ENCODE measurements at places on chromosomes 6 and 20.

DNA sequence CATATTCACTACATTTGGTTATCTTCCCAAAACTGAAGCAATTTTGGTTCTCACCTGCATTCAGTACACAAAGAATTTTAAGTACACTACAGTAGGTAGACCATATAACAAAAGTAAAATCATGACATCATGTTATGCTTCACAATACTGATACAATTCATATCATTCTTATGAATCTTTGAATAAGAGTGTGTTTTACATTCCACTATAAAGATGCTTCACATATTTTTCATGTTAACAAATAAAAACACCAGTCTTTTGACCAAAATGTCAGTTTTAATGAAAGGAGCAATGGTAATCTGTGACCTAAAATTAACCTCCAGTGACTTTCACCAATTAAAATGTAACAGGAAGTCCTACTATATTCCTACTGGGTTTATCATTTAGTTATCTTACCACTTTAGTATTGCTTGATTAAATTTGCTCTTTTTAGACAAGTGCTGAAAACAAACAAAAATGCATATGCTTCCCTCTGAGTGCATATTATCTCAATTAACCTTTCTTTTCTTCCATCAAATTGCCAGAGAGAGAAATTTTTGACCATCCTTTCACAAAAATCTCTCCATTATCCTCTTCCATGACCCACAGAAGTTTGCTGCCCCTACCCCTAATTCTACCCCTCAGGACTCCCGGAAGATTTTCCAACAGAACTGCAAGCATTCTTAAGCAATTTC is 49.3 kb downstream of the PHIP start:
- DNase-seq, result no peak

DNA sequence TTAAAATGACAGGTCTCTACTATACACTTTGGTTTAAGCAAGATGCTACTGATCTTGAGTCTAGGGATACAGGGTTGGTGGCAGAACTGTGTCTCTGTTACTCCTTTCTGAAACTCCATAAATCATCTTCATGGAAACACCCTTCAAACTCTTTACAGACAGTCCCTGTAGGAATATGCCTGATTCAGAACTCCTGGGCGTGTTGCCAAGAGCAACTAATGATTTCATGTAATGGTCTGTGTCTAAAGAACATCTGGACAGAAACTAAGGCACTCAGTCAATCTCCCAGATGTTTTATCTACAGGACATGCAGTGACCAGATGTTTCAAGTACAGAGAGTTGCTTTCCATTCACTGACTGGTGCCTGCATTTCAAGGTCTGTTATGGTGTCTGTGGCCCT is 464.4 kb upstream of the CHD6 start:
- DNase-seq, result peak; percentile 2

DNA sequence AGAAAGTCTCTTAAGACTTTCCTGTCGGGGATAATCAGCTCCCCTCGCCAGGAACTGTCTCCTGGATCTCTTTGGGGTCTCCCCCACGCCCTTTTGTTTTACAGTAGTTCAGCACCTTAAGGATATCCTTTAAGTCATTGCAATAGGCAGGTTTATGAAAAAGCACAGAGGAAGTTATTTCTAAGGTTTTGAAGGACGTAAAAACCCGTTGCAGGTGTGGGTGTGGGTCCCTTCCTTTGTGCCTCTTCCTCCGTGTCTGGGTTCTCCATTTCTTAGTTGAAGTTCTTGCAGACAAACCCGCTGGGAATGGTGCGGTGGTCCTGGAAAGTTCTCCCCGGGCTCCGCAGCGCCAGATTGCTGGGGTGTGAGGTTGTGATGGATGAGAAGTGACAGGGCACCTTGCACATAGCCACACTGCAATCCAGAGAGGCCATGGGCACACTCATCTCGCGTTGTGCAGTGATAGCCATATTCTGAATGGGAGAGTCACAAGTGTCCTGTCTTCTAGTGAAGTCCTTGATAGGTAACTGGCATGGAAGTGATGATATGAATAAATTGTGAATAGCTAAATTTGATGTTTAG is 65.2 kb downstream of the GTF2H5 start:
- DNase-seq, result peak; percentile 25

GRCh38 chr6:108825326-108825725 is 22.9 kb upstream of the ARMC2 start:
- no peak for DNase-seq

GRCh38 chr6:38391206-38391605 is 248.5 kb downstream of the BTBD9 start:
- DNase-seq, result no peak

GRCh38 chr20:40279390-40279789 is 409.6 kb downstream of the MAFB start:
- no peak for DNase-seq

DNA sequence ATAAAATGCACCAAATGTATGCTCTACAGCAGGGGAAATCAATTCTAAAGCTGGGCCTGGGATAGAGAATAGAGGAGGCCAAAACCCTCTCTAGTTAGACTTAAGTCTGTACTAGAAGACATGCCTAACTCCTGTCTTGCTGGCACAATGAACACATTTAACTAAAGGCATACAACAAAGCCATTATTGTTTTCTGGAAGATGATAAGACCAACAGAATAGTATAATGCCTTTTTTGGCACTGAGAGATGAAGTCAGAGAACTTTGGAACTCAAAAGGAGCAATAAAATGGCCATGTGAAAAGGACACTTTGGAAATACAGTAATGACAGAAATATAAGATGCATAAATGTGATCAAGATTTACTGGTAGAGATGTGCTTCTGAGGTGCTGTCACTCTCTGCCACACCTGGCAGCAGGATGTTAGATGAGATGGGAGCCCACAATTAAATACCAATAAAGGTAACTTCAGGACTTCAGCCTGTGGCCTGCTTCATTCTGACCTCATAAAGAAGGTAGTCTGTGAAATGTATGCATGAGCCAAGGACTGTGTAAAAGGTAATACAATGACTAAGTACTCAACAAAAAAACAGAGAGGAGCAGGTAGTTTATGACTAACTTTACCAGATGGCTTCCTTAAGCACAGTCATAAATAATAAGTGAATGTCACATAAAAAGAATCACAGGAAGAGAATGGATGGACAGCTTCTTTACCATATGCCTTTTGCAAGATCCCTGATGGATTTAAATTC is 333.4 kb downstream of the BCKDHB start:
- DNase-seq, result no peak

DNA sequence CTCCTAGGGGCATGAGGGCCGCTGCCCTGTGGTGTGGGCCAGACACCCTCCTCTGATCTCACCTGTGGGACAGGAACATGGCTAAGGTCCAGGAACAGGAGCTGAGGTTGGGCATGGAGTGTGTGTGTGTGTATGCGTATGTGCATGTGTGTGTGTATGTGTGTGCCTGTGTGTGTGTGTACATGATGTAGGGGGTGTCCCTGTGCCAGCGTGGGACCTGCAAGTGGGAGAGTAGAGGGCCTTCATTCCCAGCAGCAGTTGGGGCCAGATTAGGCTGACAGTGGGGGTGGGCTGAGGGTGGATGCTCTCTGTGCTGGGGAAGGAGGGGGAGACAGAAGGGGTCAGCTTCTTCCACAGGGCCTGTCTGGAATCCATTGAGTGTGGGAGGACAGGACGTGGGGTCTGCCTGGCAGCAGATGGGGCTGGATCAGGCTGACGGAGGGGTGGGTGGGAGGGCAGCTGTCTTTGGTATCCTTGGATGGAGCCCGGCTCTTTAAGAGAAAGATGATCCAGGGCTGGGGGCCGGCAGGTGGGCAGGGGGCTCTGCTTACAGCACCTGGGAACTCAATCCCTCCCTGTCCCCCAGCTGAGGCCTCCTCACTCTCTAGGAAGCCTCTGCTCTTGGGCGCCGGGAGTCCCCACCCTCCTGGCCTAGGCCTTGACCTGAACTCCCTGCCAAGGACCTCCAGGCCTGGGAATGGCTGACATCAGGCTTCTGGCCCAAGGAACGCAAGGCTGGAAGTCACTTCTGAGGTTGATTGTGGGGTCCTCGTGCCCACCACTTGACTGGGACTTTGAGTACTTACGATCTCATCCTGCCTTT is 44.0 kb downstream of the SPDEF start:
- no peak for DNase-seq

DNA sequence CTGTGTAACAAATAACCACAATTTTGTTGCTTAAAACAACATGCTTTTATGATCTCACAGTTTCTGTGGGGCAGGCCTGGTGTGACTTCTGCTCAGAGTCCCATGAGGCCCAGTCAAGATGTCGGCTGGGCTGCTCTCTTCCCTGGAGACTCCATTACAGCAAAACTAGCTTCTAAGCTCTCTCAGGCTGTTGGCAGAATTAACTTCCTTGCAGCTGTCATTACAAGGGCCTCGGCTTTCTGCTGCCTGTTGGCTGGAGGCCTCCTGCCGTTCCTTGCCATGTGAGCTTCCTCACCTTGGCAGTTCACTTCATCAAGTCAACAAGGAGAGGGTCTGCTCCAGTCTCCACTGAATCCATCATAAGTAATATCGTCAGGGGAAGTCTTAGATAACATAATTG is 659.2 kb downstream of the PRKN start:
- DNase-seq, result no peak

GRCh38 chr20:23603321-23603720 is 2.4 kb downstream of the CST9 start:
- DNase-seq, result no peak

DNA sequence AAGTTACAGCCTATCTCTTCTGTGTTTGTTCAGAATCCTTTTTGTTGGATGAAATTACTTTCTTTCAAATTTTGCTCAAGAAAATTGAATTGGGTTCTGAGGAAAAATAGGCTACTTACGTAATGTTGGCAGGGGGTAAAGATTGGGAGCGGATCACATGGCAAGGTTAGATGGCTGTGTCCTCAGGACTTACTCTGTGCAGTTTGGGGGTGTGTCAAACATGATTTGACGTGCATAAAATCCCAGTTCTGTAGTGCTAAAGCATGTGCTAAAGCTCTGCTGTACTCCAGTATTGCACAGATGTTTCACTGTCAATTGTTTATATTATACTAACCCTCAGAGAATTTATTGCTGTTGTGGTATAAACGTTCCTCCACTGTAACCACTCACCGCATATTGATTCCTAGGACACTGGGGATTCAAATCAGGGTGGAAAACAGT is 2.6 kb downstream of the NT5E start:
- no peak for DNase-seq

DNA sequence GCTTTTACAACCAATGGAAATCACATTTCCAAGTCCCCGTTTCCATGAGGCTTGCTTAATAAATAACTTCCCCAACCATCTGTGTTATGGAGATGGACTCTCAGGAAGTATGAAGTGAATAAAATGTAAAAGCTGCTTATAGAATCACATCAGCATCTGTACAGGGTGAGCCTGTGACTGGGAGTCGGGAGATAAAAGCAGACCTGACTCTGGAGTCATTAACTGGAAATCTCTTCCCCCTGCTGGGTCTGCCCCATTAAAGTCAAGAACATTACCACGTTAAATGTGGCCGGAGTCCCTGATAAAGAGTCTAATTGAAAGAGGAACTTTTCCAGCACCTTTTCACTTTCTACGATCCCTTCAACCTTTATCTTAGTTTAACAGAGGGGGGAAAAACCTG is 368.5 kb downstream of the DOK5 start:
- DNase-seq, result no peak

DNA sequence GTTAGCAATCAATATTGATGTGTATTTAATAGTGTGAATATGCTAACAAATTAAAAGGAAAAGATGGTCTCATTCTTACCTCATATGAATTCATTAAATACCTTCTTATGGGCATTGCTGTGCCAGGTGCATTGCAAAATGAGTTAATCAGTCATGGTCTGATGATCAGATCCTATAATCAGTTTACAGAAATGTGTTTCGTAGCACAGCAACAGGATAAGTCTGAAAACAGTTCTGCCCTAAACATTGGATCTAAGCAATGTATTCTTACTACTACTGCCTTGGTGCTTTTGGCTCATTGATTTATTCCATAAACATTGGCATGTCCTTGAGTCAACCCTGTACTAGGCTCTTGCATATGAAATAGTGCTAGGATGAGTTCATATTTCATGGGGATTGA is 417.0 kb upstream of the JAG1 start:
- DNase-seq, result no peak

DNA sequence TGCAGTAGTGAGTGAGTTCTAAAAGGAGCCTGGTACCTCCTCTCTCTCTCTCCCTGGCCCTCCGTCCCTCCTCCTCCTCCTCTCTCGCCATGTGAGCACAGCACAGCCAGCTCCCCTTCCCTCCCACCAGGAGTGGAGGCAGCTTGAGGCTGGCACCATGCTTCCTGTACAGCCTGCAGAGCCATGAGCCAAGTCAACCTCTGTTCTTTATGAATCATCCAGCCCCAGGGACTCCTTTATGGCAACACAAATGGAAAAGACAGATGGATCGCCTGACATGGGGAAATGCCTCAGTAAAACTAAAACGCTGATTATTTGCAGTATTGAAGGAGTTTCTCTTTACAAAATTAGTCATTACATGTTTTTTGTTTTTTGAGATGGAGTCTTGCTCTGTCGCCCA is 233.7 kb upstream of the ARID1B start:
- no peak for DNase-seq

DNA sequence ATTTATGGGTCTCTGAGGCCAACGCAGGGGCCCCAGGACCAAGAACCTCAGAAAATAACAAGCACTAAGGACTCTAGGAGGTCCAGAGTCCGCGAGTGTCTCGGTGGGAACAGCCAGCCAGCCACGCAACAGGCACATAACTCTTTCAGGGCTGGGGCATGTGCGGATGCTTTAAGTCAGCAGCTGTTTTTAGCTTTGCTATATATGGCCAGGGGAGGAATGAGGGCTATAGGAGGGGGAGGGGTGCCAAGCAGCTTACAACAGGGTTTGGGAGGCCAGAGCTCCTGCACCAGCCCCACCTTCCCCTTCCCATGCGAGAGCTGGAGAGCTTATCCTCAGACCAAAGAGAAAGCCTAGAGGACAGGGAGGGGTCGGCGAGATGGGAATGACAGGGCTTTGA is 6.2 kb downstream of the JPH2 start:
- no peak for DNase-seq

DNA sequence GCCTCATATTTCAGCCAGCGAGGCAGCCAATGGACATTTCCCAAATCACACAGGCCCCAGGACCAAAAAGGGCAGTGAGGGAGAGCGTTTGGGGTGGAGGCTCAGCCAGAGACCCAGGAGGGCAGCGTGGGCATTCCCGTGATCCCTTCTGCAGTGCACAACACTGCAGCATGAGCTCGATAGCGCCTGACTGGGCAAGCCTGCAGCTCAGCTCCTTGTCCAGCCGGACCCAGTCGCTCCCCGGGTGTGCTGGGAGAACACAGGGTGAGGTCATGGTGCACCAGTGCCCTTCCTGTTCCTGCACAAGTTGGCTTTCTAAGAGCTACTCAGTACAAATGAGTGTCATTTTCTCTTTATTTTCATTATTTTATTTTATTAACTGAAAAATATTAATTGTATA is 5.9 kb downstream of the TTLL2 start:
- DNase-seq, result no peak

GRCh38 chr6:89133981-89134380 is 11.9 kb upstream of the PM20D2 start:
- DNase-seq, result no peak

GRCh38 chr20:54173653-54174456 is at the start of gene CYP24A1:
Gene CYP24A1 (minus strand): TSS chr20:54173986. CDS start chr20:54173579, 407 bp downstream.
- peak; percentile 35 for DNase-seq

DNA sequence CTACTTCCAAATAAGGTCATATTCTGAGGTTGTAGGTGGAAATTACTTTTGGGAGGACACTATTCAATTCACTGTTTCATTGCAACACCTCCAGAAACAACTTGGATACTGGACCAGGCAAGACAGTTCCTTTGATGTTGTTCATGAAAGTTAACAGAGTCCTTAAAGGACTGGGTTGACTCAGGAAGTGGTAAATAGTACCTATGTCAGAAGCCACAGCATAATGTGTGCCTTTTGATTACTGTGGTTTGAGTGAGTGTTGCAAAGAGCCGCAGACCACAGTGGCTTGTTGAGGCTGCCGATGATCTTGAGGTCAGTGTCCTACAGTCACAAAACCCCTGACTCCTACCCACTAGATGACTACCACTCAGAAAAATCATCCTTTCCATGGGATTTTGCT is 10.9 kb downstream of the IL20RA start:
- peak; percentile 84 for DNase-seq

Data from hematopoietic multipotent progenitor cell treated with erythropoietin and hydrocortisone succinate and interleukin-3 and kit ligand, for 6 days (in vitro differentiated cells).